ENCODE measurements at places on chromosomes 7 and 10.

DNA sequence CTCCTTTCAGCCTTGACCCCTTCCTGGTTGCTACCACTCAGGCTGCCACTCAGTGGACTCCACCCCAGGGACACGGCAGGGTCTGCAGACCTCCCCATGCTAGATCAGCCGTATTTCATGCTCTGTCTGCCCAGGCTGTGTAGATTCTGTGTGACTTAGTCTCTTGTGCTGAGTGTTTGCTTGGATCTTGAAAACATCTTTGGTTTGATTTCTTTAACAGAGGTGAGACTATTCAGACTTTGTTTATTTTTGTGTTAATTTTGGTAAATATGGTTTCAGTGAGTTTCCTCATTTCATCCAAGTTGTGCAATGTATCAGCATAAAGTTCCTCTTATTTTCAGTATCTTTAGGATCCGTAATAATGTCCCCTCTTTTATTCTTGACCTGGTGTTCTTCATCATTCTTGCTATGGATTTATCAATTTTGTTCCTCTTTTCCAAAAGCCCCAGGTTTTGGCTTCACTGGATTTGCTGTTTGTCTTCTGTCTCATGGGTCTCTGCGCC, 21.2 kb upstream of the PWWP2B start:
- no peak for DNase-seq

DNA sequence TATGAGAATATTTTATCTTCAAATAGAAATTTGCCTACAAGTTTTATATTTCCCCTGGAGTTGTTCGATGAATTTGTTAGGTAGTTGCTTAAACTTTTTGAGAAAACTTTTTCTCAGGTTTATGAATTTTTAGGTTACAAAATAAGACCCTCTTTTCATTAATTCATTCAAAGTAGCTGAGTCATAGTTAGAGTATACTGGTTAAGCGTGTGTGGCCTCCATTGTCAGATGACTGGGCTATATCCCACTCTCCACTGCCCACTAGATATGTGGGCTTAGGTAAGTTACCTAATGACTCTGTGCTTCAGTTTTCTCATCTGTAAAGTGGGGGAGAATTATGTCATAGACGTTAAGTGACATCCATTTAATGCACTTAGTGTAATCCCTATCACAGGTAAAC, 1.0 kb downstream of the ASB15 start:
- DNase-seq: no peak

DNA sequence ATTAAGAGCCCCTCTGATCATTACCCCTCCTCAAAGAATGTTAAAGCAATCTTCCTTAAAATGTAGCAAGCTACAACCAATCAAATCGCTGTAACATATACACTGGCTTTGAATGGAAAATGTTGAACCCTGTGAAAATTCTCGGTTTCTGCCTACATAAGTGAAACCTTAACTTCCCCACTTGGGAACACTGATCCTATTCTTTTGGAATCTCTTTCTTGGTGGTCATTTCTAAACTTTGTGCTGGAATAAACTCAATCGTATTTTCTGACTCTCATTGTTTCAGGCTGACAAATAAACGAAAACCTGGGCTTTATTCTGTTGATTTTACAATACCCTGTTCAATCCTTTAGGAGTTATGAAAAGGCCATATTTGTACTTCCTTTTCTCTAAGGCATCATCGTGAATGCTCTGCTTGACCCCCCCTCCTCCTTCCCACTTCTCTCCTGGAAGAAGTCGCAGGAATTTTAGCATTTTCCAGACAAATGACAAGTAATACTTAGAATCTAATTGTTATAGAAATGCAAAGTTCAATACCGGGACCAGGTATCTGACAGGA, 155.1 kb upstream of the FAM13C start:
- DNase-seq: no peak

GRCh38 chr7:103637094-103637493, 191.1 kb upstream of the SLC26A5 start:
- DNase-seq: peak; percentile 83

DNA sequence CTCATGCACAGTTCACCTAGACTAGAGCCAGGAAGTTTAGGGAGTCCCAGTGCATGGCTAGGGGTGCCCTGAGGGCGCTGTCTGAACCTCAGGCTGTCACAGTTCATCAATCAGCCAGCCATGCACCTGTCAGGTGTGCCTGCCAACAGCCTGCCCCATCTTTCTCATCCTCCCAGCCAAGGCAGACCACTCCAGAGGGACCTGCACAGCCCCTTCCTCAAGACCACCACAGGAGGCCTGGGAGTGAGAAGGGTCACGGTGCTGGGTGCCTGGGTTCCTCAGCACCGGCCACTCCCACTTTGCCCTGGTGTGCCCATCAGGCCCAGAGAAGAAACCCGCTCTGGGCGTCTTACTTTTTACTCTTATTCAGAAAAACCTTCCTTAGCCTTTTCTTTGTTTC, 8.4 kb downstream of the ATP6V1F start:
- no peak for DNase-seq

GRCh38 chr7:20229646-20230500, 12.7 kb upstream of the MACC1 start:
- no peak for DNase-seq

DNA sequence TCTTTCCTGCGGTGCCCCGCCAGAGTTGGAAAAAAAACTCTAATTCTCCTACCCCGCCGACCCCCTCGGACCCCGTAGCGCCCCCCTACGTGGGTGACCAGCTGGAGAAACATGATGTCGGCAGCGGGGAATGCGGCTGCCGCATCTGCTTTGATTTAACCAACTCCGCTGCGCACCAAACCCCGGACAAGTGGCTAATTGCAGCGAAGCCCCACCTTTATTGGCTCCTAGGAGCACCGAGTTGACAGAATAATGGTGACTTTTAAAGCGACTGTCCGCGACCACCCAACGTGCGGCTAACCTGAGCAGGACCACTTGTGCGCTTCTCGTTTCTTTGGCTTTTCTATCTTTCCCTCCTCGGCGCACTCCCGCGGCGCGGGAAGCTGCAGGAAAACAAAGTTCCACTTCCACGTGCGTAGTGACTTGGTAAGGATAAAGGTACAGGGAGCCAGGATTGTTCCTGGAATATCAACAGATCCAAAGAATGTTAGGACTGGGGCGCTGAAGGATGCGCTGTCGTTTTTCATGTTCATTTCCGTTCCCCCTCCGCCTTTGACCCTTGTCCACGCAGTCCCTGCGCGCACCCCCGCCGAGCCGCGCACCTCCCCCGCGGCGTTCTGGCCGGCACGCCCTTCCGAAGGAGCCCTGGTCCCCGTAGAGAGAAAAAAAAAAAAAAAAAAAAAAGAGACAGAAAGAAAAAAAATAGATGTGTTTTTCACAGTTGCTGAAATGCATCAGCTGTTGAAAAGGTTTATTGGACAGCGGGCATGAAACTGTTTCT, 1.4 kb downstream of the WNT16 start:
- DNase-seq: no peak

GRCh38 chr7:138658889-138659288, 42.3 kb downstream of the SVOPL start:
- DNase-seq: no peak

DNA sequence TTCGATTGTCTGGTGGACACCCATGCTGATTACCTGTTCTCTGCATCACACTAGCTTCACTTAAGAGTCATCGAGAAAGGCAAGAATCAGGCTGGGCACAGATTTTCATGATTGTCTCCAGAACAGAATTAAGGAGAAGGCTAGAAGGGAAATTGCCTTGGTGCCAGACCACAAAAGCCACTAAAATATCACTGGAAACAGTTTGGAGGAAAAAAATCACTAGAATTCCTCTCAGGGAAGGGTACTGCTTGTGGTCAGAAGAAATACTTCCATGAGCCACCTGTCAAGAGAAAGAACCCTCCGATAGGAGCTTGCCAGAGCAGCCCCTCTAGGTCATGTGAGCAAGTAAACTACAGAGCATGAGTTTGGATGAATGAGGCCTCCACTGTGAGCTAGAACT, 269.3 kb upstream of the TEX47 start:
- DNase-seq: no peak

GRCh38 chr7:135801877-135802276, 53.3 kb upstream of the FAM180A start:
- no peak for DNase-seq

- no peak for DNase-seq
These were observed 994 bp downstream of the GATAD1 start for GRCh38 chr7:92448205-92448747.

GRCh38 chr7:16630654-16631053, 14.9 kb downstream of the ANKMY2 start:
- no peak for DNase-seq

DNA sequence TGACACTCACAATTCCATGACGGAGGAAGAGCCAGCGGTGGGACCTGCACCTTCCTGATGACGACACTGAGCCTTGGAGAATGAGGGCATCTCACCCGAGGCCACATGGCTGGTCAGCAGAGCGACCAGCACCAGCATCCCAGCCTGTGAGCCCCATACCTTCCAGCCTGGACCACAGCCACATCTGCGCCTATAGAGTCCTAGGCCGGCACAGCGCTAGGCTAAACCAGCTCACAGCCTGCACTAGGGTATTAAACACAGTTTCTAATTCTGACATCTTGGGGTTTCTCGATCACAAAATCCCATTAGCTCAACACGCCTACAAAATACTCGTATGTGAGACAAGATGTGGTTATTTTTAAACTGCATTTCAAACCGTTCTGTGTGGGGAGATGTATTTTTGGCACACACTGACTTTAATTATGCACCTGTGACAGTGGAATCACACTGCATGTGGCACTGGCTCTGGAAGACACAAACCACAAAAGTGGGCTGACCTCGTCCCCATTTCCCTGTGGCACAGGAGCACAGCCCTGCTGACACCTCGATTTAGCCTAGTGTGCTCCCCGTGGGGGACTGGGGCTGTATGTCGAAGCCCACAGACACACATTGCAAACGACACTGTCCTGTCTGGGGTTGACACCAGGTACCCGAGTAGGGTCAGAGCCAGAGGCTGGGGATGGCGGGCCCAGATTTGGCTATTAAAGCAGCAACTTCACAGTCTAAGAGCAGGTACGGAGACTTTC, 32.5 kb downstream of the CPXM2 start:
- DNase-seq: no peak

GRCh38 chr10:98511876-98512275, 65.1 kb upstream of the HPS1 start:
- no peak for DNase-seq

DNA sequence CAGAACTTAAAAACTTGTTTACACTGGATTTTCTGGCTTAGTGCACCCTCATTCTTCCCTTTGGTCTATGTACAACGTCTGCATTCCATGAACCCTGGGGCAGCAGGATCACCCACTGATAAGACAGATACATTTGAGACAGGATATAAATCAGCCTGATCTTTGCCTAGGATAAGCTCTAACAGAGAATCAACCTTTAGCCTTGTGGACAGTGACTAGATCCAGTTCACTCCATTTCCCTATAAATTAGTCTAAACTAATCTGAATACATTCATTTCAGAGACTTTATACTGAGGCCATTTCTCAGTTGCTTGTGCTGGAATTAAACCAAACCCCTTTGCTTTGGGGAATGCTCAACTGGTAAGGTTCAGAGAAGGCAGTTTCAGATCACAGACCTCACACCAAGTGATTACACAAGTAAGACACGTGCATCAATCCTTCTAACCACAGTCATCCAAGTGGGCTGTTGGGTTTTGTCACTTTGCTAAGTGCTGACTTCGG, 639.8 kb upstream of the FZD8 start:
- peak; percentile 19 for DNase-seq

GRCh38 chr7:135168489-135169140, 1.9 kb downstream of the CYREN start:
- no peak for DNase-seq

GRCh38 chr10:71011141-71011540, 122.8 kb upstream of the PCBD1 start:
- DNase-seq: no peak

DNA sequence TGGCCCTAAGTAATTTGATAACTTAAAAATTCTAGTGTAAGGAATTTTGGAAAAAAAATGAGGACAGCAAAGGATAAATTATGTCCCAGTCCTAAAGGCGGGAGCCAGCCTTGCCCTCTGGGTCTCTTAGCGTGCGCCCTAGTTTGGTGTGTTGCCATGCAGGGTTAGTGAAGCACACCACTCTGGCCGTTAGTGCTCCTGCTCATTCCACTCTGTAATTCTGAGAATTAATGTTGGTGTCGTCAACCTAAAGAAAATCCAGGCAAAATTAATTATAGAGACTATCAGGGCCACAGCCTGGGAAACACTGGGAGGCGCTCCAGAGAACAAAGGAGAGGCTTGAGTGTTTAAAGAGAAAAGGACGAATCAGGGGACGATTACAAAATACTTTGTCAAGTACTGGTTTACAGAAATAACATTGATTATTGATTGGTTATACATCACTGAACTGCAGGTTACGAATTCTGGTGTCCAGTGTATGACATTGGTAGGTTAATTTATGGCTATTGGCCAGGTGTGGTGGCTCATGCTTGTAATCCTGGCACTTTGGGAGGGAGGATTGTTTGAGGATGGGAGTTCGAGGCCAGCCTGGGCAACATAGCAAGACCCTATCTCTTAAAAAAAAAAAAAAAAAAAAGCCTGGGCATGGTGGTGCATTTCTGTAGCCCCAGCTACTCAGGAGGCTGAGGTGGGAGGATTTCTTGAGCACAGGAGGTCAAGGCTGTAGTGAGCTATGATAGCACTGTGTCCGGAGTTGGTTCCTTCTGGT, 5.8 kb downstream of the DYNC2I1 start:
- DNase-seq: no peak

GRCh38 chr7:46206476-46207060, 285.5 kb upstream of the IGFBP3 start:
- DNase-seq: no peak

DNA sequence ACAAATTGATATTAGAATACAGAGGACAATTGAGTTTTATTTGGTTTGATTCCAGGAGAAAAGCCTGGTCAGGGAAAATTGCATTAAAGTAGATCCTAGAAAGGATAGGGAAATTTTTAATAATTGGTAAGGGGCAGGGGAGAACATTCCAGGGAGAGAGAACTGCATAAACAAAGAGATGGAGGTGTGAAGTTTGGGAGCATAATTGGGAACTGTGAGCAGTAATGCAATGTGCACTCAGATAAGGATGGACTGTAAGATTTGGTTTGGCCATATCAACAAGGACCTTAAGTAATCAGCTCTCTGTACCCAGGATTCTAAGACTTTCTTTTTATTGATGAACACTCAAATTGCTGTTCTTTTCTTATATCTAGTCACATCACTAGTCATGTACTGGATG, 41.4 kb downstream of the ZMYND11 start:
- no peak for DNase-seq

- DNase-seq: no peak
These were observed 121.2 kb downstream of the FAM107B start for GRCh38 chr10:14653271-14654161.

GRCh38 chr10:130875897-130876472, 435.5 kb downstream of the TCERG1L start:
- DNase-seq: no peak

All from fibroblast of skin of left quadriceps (primary cell).